ENCODE measurements at places on chromosomes 1 and 21.
A peak's percentile ranks its signal among the peaks of the same experiment; 100 is the strongest.

DNA sequence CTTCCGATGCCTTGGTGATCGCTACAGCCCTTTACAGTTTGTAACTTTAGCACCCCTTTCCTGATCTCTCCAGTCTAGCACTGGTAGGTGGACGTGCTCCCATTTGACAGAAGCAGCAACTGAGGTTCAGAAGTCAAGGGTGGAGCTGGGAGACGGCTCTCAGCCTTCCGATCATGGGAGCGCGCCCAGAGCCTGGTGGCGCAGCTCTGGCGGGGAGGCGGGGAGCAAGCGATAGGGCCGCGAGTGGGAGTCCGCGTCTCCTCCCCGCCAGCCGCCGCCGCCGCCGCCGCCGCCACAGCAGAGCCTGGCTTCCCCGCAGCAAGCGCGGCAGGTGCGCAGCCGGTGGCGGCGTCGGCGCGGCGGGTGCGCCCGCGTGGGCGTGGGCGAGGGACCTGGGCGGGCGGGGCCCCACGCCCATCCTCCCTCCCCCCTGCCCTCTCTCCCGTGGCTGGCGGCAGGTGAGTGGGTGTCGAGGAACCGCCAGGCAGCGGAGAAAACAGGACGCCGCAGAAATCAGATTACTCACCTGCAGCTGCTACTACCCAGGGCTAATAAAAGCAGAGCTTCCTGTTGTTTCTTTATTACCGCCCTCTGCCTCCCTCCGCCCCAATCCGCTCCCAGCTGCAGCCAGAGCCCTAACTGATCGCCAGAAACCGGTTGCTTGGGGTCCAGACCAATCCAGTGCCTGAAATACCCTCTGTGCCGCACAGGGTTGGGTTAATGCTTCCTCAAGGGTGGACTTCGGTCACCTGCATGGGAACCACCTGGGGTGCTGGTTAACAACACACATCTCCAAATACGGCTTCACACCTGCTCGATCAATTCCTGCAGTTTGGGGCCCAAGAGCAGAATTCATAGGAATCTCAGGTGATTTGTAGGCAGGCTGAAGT, 60.2 kb upstream of the ID3 start:
- DNase-seq: peak; percentile 64

GRCh38 chr1:208576425-208576824, 332.2 kb upstream of the PLXNA2 start:
- no peak for DNase-seq

- DNase-seq: no peak
Measured at GRCh38 chr1:15692121-15692682, 8.1 kb downstream of the PLEKHM2 start.

- no peak for DNase-seq
Measured at GRCh38 chr1:2228694-2229036, 546 bp downstream of the SKI start.

DNA sequence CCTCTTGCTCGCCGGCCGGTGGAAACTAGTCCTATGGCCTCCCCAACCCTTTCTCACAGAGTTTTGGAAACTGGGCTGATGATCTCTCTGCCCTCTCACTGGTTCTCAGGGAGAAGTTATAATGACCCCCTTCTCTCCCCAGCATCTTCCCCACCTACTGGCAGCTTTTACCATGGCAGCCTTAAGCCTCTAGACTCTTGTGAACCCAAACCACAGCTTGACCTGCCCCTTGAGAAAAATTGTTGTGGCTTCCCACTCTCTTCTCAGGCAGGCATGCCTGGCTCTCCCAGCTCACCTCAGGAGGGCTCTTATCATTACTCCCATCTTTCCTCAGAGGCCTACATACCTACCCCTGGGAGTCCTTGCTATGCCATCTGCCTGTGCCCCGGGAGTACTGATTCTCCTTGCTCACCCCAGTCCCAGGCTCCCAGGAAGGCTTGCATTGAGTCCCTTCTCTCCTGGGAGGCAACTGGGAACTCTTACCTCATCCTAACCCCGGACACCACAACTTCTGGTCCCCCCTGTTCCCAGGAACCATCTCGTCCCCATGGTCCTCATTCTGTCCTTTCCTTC, 1.6 kb downstream of the NSUN4 start:
- no peak for DNase-seq

GRCh38 chr1:203296460-203297073, 8.8 kb upstream of the BTG2 start:
- no peak for DNase-seq

GRCh38 chr1:180003026-180003695, 48.6 kb downstream of the CEP350 start:
- no peak for DNase-seq

DNA sequence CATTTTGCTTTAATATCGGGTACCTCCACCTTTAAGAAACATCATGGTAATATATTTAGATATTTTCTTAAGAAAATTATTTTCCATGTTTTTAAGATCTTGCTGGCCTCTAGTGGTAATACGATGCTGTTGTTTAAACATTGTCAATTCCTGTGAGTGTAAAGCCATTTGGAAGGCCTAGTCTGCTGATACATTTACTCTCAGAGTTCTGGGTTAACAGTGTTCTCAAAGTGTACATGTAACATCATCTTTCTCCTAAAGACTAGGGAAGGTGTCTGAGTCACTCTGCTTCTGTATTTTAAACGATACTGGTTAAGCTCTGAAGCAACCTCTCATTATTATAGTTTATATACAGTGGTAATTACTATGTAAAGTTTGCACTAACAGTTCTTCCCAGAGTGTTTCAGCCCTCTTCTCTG, 189.1 kb downstream of the RASAL2 start:
- DNase-seq: no peak

- no peak for DNase-seq
Measured at GRCh38 chr1:151565502-151566189, 25.5 kb downstream of the TUFT1 start.

GRCh38 chr1:38826262-38826661, 33.3 kb downstream of the RRAGC start:
- DNase-seq: no peak

- DNase-seq: no peak
Measured at GRCh38 chr1:30637183-30637980, 86.0 kb downstream of the MATN1 start.

DNA sequence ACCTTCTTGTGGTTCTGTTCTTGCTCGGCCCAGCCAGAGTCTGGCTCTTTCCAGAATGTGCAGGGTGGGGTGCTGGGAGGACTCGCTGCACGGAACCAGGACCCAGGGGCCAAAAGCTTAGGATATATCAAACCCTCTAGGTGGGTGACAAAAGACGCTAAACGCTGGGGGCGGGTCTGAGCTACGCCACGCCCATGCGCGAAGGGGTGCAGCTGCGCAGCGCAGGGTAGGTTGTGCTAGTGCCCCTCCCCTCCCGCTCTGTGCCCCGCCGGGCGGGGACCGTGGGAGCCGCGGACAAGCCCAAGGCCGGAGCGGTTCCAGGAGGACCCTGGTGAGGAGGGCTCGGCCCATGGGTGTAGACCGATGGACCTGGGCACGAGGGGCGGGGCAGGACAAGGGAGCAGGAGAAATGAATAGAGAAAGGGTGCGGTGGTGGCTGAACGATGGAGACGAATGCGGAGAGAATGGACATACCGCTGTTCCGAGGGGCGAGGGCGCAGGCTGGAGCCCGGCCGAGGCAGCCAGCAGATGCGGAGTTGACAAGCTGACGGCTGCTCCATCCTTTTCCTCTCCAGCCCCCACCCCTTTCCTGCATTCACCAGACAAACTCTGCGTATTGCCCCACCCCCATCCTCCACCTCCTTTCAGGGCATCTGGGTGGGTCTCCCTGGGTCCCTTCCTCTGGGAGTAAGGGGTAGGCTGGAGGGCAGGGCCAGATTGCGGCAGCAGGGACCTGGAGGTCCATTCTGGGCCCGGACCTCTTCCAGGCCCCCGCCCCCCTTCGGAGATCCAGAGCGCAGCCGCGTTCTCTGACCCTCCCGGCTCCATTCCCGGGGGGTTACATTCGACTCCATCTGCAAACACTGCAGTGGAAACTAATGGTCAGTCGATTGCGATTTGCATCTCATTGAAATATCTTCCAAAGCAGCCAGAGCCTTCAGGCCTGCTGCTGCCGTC, at the start of gene RUSC1:
Gene RUSC1, plus strand, starts transcription at position 234 of the 957 bp plus-strand sequence. CDS start 880 bp downstream, outside the sequence.
- DNase-seq: peak; percentile 49

GRCh38 chr21:40200946-40201345, 333.7 kb downstream of the PCP4 start:
- DNase-seq: no peak
